ENCODE measurements at places on chromosomes 1 and 21.
A peak's percentile ranks its signal among the peaks of the same experiment; 100 is the strongest.

DNA sequence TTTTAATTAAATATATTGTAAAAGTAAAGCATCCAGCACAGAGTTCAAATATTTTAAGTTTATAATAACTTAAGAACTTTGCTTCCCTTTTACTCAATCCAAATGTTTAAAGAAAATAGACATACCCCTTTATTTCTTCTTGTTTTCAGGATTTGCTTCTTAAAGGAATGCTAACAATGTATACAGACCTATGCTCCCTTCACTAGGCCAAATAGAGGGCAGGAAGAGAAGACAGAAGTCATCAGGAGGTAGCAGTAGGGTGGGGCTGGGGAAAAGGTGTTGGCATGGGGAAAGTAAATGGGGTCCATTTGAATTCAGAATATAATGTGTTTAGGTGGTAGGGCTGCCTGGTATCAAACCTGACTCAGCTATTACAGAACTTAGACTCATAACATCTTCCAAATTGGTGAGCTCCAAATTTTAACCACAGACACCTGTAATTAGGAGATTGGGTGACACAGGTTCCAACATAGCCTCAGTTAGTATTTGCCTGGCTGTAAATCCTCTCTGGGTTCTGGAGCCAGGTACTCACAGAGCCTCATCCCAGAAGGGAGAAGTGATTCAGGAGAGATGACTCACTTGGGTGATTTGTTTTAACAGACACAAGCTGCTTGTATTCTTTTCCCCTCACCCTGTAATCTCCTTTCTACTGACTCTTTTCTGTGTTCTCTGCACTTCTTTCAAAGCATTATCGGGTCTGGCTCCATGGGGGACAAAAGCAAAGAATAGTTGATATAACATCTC lies 60.1 kb upstream of the DUSP10 start:
- peak; percentile 37 for DNase-seq

GRCh38 chr1:162905174-162906158 lies 44.5 kb upstream of the CCDC190 start:
- DNase-seq, result peak; percentile 26

DNA sequence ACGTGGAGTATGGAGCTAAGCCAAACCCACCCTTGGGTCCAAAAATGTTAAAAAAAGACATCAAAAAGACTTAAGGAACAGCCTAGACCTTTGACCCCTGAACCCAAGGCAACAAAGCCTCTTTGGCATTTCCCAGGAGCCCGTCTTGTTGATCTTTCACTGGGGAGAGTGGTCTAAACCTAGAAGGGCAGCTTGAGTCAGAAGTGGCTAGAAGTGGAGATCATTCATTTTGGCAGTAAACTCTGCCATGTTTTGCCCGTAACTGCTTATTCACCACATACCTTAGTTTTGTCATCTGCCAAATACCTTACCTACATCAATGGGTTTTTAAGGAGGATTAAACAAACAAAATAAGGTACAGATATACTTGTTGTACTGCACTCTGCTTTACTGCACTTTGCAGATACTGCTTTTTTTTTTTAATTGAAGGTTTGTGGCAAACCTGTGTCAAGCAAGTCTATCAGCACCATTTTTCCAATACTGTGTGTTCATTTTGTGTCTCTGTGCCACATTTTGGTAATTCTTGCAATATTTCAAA lies 1.7 kb upstream of the CTSE start:
- DNase-seq, result no peak

DNA sequence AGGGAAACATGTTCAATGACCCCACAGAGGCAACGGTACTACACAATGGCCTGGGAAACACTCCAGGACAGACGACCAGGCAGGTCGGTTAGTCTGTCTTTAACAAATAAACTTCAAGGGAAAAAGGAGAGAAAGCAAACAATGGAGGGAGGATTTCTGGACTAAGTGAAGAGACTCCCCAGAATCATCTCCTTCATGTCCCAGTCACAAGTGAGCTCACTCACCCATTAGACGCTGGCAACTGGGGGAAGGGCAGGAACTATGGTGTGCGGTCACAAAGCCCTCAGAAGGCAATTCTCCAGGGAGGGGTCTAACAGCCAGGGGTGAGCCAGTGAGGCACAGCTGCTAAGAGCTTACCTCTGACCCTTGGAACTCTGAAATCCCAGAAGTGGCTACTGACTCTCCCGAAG lies 55.7 kb upstream of the NADK start:
- DNase-seq, result peak; percentile 28

DNA sequence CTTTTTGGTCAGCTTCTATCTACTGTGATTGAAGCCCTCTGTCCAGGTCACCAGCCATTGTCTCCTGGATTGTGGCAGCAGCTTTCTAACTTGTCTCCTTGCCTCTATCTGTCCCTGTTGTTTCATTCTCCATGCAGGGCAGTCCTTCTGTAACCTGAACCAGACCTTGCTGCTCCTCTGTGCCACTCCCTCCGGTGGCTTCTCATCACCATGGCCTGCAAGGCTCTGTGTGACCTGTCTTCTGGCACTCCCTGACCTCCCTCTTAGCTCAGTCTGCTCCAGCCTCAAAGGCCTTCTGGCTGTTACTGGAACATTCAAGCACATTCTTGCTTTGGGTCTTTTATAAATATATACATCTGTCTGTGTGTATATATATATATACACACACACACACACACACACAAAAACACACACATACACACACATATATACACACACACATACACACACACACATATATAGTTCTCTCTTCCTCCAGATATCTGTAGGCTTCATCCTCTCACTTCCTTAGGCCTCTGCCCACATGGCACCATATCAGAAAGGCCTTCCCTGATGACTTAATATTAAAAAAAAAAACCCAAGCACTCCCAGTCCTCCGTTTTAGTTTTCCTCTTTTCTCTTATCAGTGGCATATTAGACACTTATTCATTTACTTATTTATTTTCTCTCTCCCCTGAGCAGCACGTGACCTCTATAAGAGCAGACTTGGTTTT lies 21.2 kb upstream of the JUN start:
- no peak for DNase-seq

DNA sequence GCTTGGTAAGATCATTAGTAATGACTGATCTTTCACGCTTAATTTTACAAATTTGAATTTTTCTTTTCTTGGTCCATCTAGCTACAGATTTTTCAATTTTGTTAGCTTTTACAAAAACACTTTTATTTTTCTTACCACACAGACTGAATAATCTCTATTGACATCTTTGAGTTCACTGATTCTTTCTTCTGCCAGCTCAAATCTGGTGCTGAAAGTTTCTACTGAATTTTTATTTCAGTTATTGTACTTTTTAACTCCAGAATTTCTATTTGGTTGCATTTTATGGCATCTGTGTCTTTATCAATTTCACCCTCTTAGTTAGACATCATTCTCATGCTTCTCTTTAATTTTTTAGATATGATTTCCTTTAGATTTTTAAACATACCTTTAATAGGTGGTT lies 584.7 kb downstream of the LMO4 start:
- DNase-seq, result no peak

DNA sequence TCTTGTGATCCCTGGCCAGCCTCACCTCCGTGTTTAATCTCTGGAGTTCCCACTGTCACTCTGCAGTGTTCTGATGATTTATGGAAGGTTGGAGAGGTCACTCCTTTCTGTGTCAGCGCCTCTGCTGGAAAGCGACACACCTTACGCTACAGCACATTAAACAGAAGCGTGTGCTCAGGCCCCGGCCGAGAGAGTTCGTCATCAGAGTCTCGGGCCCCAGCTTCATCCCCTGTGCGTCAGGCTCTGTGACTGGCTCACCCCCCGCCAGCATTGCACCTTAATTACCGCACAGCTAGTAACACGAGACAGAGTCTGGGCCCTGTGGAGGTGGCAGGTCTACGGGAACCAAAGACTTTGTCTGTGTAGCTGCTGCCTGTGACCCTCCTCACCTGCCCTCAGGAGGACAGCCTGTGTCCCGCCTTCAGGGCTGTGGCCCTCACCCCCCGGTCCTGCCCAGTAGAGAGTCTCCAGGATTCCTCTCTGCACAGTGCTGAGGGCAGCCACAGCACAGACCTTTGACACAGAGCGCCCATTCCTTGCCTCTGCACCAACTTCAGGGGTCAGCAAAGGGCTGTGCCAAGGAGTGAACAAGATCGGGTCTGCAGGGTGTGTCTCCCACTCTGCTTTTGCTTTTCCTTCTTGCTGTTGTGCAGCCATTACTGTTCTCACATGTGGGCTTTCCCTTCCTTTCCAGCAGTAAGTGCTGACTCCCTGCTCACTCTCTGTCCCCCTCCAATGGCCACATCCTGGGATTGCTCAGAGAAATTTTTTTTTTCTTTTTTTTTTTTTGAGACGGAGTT lies 157.6 kb downstream of the PGBD5 start:
- peak; percentile 95 for DNase-seq

GRCh38 chr1:183593356-183593755 lies 3.1 kb upstream of the NCF2 start:
- DNase-seq, result no peak

GRCh38 chr1:169161496-169162194 lies 55.2 kb downstream of the ATP1B1 start:
- DNase-seq, result no peak

DNA sequence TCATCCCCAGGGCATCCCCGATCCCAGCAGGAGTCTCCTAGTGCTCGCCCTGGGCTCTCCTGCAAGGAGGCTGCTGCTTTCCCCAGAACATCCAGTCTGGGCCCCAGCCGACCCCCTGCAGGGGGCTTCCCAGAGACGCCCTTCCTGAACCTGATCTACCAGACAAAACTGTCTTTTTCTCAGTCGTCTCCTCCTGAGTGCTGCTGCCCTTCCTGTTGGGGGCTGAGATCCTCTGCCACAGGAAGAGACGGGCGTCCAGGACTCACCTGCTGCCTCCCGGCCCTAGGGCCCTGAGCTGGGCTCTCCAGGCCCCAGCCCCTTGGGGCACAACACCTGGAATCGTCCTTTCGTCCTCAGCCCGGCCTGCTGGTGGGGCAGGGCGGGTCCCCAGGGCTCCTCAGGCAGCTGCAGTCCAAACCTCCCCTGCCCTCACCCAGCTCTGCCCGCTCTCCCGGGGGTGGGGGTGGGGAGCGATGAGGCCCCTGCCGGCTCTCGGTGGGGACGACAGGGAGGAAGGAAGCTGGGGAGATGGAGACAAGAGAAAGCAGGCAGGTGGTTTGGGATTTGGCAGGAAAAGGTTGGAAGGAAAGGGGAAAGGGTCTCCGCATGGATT lies 36.9 kb downstream of the TP73 start:
- no peak for DNase-seq

- peak; percentile 50 for DNase-seq
Measured at GRCh38 chr1:53585129-53585528, 125.9 kb downstream of the DMRTB1 start.

DNA sequence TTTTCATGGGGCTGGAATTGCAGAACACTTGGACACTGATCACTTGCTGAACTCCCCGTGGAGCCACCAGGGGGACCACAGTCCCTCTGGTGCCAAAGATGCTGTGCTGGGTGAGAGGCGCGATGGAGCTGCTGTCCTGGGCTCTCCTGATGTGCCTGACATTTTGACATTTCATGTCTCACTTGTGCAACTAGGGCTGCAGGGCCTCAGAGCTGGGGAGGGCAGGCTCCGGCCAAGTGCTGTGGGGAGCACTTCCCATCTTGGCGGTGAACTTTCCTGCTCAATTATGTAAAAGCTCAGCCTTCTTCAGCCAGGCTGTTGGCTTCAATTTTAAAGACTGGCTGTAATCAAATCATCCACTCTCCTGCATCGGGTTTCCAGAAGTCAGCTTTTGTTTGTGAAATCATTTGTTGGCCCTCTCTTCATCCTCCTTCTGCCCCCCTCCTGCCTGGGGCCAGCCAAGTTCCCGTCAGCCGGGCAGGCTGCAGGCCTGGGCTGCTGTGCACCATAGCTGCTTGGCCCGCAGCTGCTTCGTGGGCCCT lies 36.8 kb downstream of the KCNAB2 start:
- DNase-seq, result peak; percentile 69

DNA sequence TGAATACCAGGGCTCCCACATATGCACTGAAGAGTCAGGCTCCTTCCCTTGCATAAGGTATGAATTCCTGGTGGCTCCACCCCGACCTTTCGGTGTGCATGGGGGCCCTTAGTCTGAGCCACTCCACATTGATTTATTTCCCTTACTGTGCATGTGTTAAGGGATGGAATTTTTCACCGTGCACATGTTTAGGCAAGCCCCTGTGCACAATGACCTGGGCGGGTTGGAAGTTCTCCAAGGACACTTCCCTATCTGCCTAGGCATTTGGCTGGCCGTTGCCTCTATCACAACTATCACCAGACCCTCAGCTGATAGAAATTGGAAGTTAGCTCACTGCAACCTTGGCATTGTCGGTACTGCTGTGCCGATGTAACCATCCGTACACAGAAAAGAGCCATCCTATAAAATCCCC lies 9.7 kb downstream of the S100A6 start:
- no peak for DNase-seq
